Left renal pelvis (tissue), 4 donors: ENCODE measurements at places on chromosomes 6 and 20.

DNA sequence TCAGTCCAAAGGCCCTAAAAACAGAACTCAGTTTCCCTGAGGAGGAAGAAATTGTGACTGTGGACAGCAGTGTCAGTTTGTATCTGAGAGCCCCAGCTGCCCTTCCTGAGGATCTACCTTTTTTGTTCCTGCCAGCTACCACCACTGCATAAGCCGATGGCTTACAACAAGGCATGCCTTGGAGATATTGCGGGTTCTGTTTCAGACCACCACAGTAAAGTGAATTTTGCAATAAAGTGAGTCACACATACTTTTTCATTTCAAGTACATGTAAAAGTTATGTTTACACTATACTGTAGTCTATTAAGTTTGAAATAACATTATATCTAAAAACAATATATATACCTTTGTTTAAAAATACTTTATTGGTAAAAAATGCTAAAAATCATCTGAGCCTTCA is 9.6 kb upstream of the CST3 start:
- no peak for DNase-seq

- DNase-seq: no peak
These were observed 683 bp upstream of the C20orf204 start for GRCh38 chr20:64035066-64035932.

- DNase-seq: no peak
These were observed 68.4 kb upstream of the PHACTR1 start for GRCh38 chr6:12648171-12648570.

DNA sequence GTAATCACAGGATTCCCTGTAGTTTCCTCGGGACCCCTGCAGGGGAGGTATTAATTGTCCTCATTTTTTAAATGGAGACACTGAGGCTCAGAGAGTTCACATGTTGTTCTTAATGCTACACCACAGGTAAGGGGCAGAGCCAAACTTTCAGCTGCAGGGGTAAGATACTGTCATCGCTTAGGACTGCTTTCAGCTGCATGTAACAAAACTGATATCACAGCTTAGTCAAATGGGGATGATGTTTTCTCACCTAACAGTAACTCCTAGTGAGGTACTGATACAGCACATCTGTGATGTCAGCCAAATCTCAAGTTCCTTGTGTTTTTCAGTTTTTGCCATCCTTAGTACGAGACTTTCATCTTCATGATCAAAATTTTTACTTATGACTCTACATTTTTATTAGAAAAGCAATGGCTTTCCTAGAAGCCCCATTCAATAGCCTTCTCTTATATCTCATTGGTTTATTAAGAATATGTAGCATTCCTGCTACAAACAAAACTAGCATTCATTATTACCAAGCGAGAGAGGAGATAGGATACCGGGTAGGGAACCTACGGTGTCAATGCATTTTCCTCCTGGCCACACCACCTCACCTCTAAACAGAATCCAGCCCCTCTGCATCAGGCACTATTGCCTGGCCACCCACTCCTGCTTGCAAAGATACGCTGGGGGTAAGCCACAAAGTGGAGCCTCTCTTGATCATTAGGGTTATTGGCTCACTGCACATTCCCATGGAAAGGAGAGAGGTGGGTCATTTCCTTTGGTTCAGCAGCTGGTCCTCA is 557.5 kb downstream of the CD83 start:
- no peak for DNase-seq

DNA sequence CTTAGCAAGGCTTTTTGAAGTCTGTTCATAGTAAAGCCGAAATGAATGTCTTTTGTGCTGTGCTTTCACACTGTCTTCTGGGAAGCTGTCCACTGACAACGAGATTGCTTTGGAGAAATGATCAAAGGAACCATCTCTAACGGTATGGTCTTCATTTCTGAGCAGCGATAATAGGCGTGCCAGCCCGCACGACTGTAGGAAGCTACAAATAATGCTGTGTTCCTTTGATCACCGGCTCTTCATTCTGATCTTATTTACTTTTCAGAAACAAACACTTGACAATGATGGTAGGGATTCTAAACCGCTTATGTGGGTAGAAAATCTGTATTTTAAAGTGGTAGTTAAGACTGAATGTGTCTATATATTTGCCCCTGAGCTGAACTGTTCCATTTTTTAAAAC is 306.6 kb upstream of the EXOC2 start:
- no peak for DNase-seq

- no peak for DNase-seq
These were observed 169.4 kb downstream of the ZDHHC14 start for GRCh38 chr6:157550114-157550989.

- no peak for DNase-seq
These were observed 367.2 kb upstream of the RUNX2 start for GRCh38 chr6:44960898-44961297.

DNA sequence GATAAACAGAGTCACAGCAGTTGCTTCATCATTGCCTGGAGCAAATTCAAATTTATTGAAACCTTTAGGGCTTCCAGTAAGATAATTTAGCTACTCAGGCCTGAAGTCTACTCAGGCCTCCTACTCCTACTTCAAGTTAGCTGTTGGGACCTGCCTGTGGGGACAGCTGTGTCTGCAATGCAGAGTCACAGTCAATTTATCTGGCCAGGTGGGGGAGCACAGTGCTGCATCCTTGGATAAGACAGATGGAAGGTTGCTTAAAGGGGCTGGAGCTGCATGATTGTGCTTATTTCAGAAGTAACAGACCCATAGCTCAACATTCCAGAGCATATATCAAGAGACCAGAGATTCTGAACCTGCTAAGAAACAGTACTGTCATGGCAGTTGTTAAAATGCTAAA is 932.1 kb downstream of the QKI start:
- no peak for DNase-seq

- no peak for DNase-seq
These were observed 32.1 kb upstream of the CENPW start for GRCh38 chr6:126307849-126308248.

- DNase-seq: no peak
These were observed 96.6 kb upstream of the NXT1 start for GRCh38 chr20:23254034-23254433.

GRCh38 chr20:2357114-2357513 is 23.6 kb upstream of the TGM6 start:
- no peak for DNase-seq

GRCh38 chr6:113893451-113893850 is 36.3 kb downstream of the MARCKS start:
- no peak for DNase-seq

- no peak for DNase-seq
These were observed 104.8 kb downstream of the GJA1 start for GRCh38 chr6:121540210-121540609.

DNA sequence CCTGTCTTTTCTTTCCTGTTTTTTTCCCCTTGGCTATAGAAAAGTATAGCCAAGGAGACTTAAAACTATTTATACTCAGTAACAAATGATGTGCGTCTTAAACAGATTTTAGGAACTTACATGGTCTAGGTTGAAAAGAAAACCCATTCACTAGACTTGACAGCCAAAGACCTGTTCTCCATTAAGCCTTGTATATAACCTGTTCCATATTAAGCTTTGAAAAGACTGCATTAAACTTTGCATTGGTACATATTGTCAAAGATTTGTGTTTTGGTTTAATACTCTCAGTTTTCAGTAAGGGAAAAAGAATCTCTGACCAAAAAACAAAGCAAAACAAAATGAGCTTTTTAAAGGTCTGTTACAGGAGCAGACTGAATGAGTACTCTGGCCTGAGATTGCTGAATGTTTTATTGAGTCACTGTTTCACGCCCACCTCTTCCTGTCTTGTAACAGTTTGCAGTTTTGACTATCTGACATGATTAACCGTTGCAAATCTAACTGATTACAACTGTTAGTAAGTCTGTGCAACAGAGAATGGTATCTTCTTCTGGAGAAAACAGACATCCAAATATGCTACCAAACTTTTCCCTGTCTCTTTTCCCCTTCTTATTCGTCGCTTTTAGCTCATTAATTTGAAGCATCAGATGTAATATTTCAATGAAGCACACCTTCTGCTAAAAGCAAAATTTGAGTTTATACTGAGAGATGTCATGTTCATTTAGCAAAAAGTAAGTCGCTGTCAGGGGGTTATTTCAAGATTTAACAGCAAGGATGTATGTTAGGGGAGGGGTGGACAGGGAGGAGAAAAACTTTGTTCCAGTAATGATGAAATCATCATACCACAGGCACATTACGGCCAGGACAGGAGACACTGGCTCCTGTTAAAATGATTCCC is 59.1 kb upstream of the SUPT3H start:
- DNase-seq: no peak

DNA sequence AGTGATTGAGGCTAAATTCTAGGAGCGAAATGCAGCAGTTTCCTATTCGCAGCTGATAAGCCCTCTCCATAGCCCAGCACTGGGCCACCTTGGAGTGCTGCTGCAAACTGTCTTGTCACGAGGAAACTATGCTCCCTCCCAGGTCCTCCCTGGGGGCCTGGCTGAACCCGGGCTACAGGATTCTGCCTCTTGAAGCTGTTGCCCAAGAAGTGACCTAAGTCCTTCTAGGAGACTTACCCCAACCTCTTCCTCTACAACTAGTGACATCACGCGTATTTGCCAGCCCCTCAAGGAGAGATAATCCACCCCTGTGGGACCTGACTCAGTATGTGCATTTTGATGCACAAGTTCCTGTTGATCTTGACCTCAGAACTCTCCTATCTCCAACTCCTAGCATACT is 26.5 kb upstream of the ZFAND3 start:
- no peak for DNase-seq

GRCh38 chr6:126170978-126171382 is 168.9 kb upstream of the CENPW start:
- DNase-seq: no peak

DNA sequence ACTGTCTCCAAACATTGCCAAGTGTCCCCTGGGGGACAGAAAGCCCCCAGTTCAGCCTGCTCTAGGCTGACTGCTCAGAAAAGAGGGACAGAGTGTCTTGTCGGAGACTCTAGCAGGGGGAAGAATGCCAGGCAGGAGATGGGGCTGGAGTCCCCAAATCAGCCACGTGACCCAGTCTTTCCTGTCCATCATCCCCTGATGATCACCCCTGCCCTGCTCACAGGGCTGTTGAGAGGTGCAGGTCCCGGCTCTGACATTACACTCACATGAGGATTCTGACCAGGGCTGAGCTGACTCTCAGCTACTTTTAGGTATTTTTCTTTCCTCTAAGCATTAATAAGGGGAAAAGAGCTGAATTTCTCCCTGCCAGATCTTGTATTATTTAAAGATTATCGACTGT is 115.8 kb downstream of the SULF2 start:
- DNase-seq: no peak

DNA sequence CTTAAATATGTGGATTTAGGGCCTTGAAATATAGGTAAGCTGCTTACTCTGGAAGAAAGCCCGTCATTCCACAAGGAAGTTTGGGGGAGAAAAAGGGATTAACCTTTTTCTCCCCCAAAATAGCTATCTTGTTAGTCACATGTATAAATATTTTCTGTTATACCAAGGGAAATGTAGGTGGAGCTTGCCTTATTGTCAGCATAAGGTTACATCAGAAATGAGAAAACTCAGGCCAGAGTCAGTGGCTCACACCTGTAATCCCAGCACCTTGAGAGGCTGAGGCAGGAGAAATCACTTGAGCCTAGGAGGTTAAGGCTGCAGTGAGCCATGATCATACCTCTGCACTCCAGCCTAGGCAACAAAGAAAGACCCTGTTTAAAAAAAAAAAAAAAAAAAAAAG is 129.9 kb downstream of the LRFN2 start:
- DNase-seq: no peak

GRCh38 chr6:166387642-166388289 is 5.0 kb upstream of the MPC1 start:
- DNase-seq: no peak

- no peak for DNase-seq
These were observed 45.5 kb upstream of the UST start for GRCh38 chr6:148701375-148701774.

DNA sequence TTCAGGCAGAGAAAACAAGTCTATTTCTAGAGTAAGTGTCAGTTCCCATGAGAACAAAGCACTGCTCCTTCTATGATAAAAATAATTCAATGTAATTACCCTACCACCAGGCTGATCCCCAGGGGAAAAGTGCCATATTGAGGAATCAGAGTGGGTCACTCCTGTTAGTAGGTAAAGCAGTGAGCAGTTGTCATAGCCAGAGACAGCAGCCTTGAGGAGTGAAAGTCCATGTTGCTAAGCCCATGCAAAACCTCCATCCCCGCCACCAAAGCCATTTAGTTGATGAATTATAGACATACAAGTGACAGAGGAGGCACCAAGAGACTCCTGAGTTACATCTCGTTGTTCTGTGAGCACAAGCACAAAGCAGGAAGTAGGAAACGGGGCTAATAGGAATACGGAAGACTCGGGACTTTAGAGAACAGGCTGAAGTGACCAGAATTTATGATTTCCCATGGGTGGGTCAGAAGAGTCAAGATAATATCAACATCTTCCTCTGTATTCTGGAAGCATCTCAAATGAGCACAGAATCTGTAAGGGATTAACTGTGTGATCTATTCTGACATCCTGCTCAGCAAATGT is 197.9 kb downstream of the MAFB start:
- no peak for DNase-seq

- DNase-seq: no peak
These were observed 740.4 kb upstream of the FLRT3 start for GRCh38 chr20:15077733-15078250.

DNA sequence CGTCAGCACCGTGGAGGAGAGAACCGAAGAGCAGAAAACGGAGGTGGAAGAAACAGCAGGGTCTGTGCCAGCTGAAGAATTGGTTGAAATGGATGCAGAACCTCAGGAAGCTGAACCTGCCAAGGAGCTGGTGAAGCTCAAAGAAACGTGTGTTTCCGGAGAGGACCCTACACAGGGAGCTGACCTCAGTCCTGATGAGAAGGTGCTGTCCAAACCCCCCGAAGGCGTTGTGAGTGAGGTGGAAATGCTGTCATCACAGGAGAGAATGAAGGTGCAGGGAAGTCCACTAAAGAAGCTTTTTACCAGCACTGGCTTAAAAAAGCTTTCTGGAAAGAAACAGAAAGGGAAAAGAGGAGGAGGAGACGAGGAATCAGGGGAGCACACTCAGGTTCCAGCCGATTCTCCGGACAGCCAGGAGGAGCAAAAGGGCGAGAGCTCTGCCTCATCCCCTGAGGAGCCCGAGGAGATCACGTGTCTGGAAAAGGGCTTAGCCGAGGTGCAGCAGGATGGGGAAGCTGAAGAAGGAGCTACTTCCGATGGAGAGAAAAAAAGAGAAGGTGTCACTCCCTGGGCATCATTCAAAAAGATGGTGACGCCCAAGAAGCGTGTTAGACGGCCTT is 41.6 kb downstream of the ZBTB2 start:
- no peak for DNase-seq

DNA sequence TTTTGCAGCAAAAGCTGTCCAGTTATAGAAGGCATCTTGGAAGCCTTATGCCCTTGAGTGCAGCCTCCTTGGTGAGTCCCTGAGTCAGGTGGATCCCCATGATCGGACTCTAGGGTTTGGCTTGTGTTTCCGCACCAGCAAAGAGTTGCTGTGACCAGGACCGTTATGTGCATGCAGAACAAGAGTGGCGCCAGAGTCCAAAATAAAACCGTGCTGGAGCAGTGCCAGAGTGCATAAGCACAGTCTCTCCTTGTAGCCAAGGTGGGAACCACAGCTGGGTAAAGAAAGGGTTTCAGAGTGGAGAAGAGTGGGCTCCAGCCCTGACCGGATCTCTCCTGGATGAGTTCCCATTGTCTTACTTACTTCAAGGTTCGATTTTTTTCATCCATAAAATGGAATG is 58.6 kb downstream of the FOXA2 start:
- no peak for DNase-seq
